Activated CD4-positive, alpha-beta memory T cell treated with anti-CD3 and anti-CD28 coated beads for 36 hours (primary cell): ENCODE measurements at places on chromosomes 16 and 17.

DNA sequence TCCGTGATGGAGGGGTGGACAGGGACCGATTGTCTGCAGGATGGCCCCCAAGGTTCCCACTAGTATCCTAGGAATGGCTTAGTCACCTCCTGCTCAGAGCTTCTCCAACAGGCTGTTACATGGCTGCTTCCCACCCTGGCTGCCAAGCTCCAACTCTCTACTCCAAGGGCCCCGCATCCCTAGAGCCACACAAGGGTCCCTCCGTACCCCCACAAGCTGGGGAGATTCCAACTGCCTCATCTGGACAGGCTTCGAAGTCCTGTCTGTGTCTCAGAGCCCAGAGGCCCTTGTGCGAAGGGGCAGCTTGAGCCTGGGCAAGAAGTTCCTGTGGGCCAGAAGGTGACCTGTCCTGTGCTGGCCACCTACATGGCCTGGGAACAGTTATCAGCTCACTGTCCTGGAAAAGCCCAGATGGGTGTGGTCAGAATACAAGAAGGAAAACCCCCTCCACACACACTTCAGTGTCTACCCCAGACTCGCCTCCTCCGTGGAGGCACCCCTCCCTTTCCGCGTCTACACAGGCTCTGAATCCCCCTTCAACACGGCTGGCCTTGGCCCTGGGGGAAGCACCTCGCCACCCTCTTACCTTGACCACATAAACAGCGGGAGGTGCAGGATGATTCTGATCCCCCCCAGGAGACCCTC, 586 bp downstream of the MEAK7 start:
- H3K4me3 ChIP-seq, result peak overlapping the region; percentile 86
- H3K36me3 ChIP-seq, result no peaks in the 10 kb centered on the region
- no peaks in the 10 kb centered on the region for H3K27me3 ChIP-seq
- H3K27ac ChIP-seq, result peak overlapping the region; percentile 33
- DNase-seq, result peak; percentile 15
- H3K4me1 ChIP-seq, result peaks cover 49% of the 10 kb centered on the region

DNA sequence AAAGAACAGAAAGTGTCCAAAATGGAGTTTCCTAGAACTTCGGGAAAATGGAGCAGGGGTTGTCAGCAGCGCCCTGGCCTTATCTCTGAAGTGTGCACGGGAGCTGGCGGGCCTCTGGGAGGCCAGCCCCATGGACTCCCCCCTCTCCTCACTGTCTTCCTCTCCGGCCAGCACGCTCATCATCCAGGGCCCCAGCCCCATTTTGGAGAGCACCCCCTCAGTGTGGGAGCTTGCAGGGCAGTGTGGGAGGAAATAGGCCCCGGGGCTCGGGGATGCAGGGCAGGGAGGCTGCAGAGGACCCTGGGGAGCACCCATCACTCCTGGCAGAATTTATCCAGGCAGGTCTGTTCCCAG, 4.9 kb upstream of the PABPN1L start:
- H3K4me1 ChIP-seq, result peaks cover 5% of the 10 kb centered on the region
- H3K27ac ChIP-seq, result no peak overlapping the region
- no peaks in the 10 kb centered on the region for H3K36me3 ChIP-seq
- peaks cover 11% of the 10 kb centered on the region for H3K27me3 ChIP-seq

DNA sequence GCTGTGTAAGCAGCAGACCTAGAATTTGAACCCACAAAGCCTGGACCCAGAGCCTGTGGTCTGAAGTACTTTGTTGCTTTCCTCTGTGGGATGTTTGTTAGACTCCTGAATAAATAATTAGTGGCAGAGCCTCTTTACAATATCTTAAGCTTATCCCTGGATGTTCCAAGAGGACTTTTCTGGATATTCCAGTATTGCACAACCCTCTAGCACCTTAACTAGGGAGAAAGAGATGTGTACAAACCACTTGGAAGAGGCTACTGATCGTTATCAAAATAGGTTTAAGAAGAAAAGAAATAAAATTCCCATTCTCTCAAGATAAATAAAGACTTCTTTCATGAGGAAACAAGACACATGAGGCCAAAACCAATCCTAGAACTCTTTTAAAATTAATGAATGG, 632.4 kb downstream of the CDH11 start:
- H3K36me3 ChIP-seq, result no peaks in the 10 kb centered on the region
- no peaks in the 10 kb centered on the region for H3K4me1 ChIP-seq
- no peak for DNase-seq
- no peaks in the 10 kb centered on the region for H3K27me3 ChIP-seq
- no peak overlapping the region for H3K4me3 ChIP-seq

GRCh38 chr17:32904891-32905290, 23.1 kb upstream of the TMEM98 start:
- peaks cover 17% of the 10 kb centered on the region for H3K4me1 ChIP-seq
- H3K4me3 ChIP-seq, result no peak overlapping the region
- H3K27me3 ChIP-seq, result peaks cover 28% of the 10 kb centered on the region

DNA sequence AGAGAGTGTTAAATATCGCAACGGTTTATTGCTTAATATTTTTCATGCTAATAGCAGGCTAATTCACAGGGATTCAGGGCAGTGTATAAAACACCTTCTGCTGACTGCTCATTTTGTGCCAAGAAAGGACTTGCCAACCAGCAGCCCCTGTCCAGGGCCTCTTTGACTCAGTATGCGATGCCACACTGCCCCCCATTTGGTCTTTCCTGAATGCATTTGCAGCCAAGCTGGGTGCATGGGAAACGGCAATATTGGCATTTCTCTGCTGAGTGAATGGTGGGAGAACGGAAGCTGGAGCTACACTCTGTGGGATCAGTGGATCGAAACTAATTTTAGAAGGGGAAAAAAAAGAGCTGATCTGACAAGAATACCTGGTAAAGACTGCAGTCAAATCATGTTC, 152.9 kb upstream of the C16orf82 start:
- no peaks in the 10 kb centered on the region for H3K4me1 ChIP-seq
- H3K36me3 ChIP-seq, result no peaks in the 10 kb centered on the region
- no peak overlapping the region for H3K27ac ChIP-seq
- H3K27me3 ChIP-seq, result peaks cover 9% of the 10 kb centered on the region

- no peak for DNase-seq
- H3K4me3 ChIP-seq, result no peak overlapping the region
- peaks cover 30% of the 10 kb centered on the region for H3K36me3 ChIP-seq
- no peak overlapping the region for H3K27ac ChIP-seq
- H3K4me1 ChIP-seq, result peaks cover 4% of the 10 kb centered on the region
These were observed 16.3 kb upstream of the COX10 start for GRCh38 chr17:14052886-14053615.

GRCh38 chr17:4519361-4519788, 20.7 kb downstream of the SPNS2 start:
- no peak overlapping the region for H3K4me3 ChIP-seq
- H3K4me1 ChIP-seq, result no peaks in the 10 kb centered on the region
- no peak for DNase-seq
- no peaks in the 10 kb centered on the region for H3K27me3 ChIP-seq
- H3K36me3 ChIP-seq, result no peaks in the 10 kb centered on the region

DNA sequence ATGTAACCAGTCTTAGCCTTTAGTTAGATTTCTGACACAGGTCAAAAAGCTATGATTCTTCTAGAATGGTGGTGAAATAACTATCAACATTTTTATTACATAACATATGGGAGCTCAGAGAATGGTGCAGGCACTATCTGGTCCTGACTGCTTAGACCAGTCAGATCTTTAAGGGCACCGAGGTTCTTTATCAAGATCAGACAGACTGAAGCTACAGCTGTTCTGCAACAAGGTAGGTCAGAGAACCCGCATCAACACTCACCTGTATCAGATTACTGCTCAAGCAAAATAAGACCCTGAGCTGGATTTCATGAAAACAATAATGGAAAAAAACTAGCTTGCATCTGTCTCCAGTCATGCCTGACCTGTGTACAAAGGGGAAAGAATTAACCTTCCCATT, 160.4 kb downstream of the KCNJ2 start:
- H3K27me3 ChIP-seq, result no peaks in the 10 kb centered on the region
- H3K27ac ChIP-seq, result no peak overlapping the region
- H3K36me3 ChIP-seq, result no peaks in the 10 kb centered on the region
- DNase-seq, result no peak
- no peaks in the 10 kb centered on the region for H3K4me1 ChIP-seq

- DNase-seq, result no peak
- H3K27ac ChIP-seq, result no peak overlapping the region
- no peaks in the 10 kb centered on the region for H3K36me3 ChIP-seq
- H3K27me3 ChIP-seq, result peaks cover 6% of the 10 kb centered on the region
- peaks cover 4% of the 10 kb centered on the region for H3K4me1 ChIP-seq
- H3K4me3 ChIP-seq, result no peak overlapping the region
These were observed 33.5 kb upstream of the CBX4 start for GRCh38 chr17:79872762-79873161.

DNA sequence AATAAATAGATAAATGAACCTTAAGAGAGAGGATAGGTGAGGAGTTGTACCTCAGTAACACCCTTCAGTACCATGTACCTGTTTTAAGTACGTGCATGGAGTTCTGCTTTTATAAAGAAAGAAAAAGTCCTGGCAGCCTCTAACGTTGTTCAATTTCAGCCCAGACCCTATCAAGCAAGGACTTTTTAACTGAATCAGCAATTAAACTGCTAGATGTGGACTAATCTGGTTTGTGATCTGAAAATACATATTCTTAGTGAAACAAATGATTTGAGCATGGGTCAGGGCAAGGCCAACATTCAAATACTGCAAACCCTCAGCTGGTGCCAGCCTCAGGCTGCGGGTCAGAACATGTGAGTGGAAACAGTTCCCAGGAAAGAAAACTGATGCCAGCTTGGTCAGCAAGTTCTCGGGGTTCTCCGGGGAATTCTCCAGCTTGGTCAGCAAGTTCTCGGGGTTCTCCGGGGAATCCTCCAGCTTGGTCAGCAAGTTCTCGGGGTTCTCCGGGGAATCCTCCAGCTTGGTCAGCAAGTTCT, 84.5 kb downstream of the MRM3 start:
- no peaks in the 10 kb centered on the region for H3K4me1 ChIP-seq
- H3K4me3 ChIP-seq, result no peak overlapping the region
- no peak overlapping the region for H3K27ac ChIP-seq
- H3K27me3 ChIP-seq, result peaks cover 15% of the 10 kb centered on the region
- H3K36me3 ChIP-seq, result no peaks in the 10 kb centered on the region
- no peak for DNase-seq

GRCh38 chr17:28385037-28385400, 13.5 kb downstream of the SARM1 start:
- peak overlapping the region; percentile 88 for H3K4me3 ChIP-seq
- DNase-seq, result peak; percentile 24
- H3K27ac ChIP-seq, result peak overlapping the region; percentile 59
- H3K4me1 ChIP-seq, result peaks cover 25% of the 10 kb centered on the region
- no peaks in the 10 kb centered on the region for H3K27me3 ChIP-seq
- H3K36me3 ChIP-seq, result peaks cover 16% of the 10 kb centered on the region

GRCh38 chr16:7088711-7089110, 243.9 kb upstream of the RBFOX1 start:
- no peaks in the 10 kb centered on the region for H3K27me3 ChIP-seq
- no peak overlapping the region for H3K27ac ChIP-seq
- no peaks in the 10 kb centered on the region for H3K4me1 ChIP-seq
- DNase-seq, result no peak
- no peak overlapping the region for H3K4me3 ChIP-seq

DNA sequence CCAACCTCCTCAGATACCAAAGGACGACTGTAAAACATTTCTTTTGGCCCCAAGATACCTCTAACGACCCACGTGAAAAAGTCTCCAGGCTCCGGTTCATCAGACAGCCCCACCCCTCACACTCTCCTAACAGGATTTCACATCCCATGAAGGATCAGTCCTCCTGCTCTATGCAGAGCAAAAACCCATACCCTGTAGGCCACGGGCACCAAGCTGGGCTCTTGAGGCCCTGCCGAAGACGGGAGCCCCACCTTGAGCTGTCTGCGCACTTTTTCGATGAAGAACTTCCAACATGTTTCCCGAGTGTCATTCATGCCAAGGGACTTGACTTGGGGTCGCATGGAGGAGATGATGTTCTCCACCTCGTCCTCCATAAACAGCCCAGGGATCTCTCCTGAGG, 89.9 kb downstream of the PGS1 start:
- peaks cover 2% of the 10 kb centered on the region for H3K27me3 ChIP-seq
- no peak overlapping the region for H3K27ac ChIP-seq
- H3K36me3 ChIP-seq, result no peaks in the 10 kb centered on the region
- no peak for DNase-seq

- no peak overlapping the region for H3K4me3 ChIP-seq
- H3K27ac ChIP-seq, result no peak overlapping the region
- H3K4me1 ChIP-seq, result peaks cover 30% of the 10 kb centered on the region
- H3K27me3 ChIP-seq, result no peaks in the 10 kb centered on the region
- no peaks in the 10 kb centered on the region for H3K36me3 ChIP-seq
- DNase-seq, result no peak
These were observed 53.1 kb downstream of the NKD1 start for GRCh38 chr16:50601341-50601740.

GRCh38 chr17:64533784-64534183, 27.0 kb downstream of the CEP95 start:
- H3K4me1 ChIP-seq, result no peaks in the 10 kb centered on the region
- H3K4me3 ChIP-seq, result no peak overlapping the region
- peak overlapping the region; percentile 56 for H3K27ac ChIP-seq
- H3K36me3 ChIP-seq, result peaks cover 38% of the 10 kb centered on the region
- no peak for DNase-seq

DNA sequence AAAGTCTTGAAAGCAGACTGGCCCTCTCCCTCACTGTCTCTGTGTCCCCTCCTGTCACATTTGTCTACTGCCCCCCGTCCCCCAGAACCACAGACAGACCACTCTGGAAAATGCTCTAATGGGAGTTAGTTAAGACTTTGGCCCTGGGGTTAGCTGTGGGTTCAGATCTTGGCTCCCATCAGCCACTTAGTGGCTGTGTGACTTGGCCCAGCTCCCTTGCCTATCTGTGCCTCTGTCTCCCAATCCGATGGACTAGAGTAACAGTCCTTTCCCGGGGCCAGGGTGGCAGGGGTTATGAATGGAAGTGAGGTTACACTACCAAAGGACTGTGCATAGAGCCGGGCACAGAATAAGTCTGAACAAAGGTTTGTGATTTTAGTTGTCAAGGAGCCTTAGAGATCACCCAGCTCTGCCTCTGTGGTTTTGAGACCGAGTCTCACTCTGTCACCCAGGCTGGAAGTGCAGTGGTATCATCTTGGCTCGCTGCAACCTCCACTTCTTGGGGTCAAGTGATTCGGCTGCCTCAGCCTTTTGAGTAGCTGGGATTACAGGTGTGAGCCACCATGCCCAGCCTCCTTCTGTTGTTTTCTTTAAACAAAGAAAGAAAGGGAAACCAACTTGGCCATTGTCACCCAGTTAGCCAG, 23.7 kb downstream of the PPL start:
- no peaks in the 10 kb centered on the region for H3K36me3 ChIP-seq
- no peak for DNase-seq
- no peak overlapping the region for H3K4me3 ChIP-seq
- no peaks in the 10 kb centered on the region for H3K4me1 ChIP-seq
- H3K27me3 ChIP-seq, result peaks cover 4% of the 10 kb centered on the region

DNA sequence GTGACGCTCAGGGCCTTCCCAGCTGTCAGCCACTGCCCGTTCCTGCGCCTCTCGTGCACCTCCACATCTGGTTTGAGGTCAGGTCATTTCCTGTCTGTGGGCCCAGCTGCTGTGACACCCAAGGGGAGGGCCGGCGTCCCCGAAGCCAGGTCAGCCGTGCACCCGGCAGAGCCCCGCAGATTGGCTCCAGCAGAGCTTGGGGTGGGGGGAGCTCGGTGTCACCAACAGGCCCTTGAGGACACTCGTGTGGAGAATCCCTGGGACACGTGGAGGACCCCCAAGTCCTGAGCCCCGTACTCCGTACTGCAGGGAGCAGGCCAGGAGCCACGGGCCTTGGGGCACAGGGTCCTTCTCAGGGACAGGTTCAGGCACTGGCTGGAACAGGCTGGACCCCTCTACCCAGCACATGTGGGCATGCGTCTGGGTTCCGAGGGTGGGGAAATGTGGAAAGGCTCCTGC, 4.8 kb downstream of the SPATA2L start:
- no peak overlapping the region for H3K27ac ChIP-seq
- no peak overlapping the region for H3K4me3 ChIP-seq
- peaks cover 15% of the 10 kb centered on the region for H3K4me1 ChIP-seq
- H3K36me3 ChIP-seq, result peaks cover 8% of the 10 kb centered on the region
- DNase-seq, result peak; percentile 49
